CD14-positive monocyte (primary cell): ENCODE measurements at places on chromosomes 1 and 21. TPM values are rescaled to one million over a fixed set of nuclear protein-coding genes. Genes with fewer than 3 reads are reported as not detected.

The PAQR6 gene
- 6.9 and 7.7 TPM in 2 replicates for polyA plus RNA-seq

The BMP8B gene
- 0.74 and 1.3 TPM in 2 replicates for polyA plus RNA-seq

The FNBP1L gene
- 0.15 TPM for polyA plus RNA-seq

DNA sequence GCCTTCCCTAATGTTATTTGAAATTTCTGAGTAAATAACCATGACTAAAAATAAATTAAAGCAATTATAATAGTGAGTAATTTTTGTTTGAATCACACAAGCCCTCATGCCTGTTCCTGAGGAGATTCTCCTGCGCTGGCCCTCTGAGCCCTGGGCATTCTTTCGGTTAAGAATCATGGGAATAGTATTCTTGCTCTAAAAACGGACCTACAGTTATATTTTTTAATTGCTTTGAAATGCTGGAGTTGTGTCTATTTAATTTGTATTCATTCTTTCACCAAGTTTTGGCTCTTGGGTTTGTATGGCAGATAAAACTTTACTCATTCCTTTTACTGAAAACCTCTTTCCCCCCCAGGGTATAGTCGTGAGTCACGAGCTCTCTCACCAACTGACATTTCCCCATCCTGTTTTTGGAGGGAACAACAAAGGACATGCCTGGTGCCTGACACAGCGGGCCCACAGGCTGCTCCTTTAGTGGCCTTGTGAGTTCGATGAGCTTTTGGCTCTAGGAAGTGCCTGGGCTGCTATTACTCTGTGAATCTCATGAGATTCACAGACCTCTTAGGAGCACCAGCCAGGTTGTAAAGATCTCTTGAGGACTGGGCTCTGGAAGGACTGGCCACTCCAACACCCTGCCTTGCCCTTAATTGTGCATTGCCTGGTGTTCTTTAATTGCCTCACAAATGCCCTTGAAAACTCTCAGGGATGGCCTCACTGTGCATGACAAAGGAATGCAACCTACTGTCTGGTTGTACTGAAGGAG is 58.6 kb downstream of the DDR2 start:
- no peak for DNase-seq

GRCh38 chr1:208418667-208419066 is 174.5 kb upstream of the PLXNA2 start:
- no peak for DNase-seq

GRCh38 chr1:108064255-108064654 is 99.3 kb upstream of the VAV3 start:
- no peak for DNase-seq

GRCh38 chr1:179313004-179313403 is 19.4 kb downstream of the SOAT1 start:
- DNase-seq, result no peak

DNA sequence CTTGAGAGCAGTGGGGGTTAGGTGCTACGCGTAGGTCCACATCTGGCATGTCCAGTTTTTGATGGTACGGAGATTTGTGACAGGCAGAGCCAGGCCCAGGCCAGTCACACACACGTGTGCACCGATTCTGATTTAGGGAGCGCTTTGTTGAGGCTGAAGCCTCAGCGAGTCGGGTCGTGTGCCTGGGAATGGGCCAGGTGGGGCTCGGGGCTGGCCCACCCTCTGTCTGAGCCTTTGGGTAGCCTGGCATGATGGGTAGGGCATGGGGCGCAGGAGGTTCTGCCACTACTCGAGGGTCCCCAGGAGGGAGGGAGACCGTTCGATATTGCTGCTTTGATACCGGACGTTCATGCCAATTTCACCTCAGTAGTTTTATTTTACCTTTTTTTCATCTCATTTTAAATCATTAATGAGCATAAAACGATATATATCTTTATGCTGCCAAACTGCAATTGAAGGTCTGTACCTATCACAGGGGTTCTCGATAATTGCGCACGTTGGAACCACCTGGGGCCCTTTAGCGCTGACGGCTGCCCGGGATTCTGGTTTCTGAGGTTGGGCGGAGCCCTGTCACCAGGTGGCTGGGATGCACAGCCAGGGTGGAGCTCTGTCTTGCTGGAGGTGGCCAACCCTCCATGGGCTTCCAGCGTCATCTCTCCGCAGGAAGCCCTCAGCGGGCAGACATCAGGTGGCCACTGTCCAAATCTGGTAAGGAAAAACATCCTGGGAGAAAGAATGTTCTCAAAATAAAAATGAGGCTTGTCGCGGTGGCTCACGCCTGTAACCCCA is 71.9 kb downstream of the SCCPDH start:
- DNase-seq, result no peak

DNA sequence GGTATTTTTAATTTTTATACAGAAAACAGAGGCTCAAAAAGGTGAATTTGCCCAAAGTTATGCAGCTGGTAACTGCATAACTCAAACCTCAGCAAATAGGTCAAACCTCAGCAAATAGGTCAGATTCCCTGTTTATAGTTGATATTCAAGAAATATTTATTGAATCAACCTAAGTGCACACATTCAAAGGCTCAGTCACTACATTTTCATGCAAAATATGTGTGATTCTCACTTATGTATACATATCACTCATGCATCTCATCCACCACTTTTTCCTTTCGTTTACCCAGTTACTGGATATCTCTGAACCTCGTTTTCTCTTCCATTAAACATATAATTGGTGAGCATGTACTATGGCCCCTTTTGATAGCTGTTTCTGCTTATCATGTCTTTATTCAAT is 158.3 kb upstream of the C1orf21 start:
- DNase-seq, result no peak

GRCh38 chr1:182811975-182812722 is 22.6 kb downstream of the NPL start:
- DNase-seq, result no peak

GRCh38 chr1:182610606-182611194 is 6.5 kb upstream of the RGS16 start:
- no peak for DNase-seq

The CYP4A22 gene
- polyA plus RNA-seq, result not detected

The PKLR gene
- polyA plus RNA-seq, result not detected
